ENCODE measurements at places on chromosomes 5 and 9. TPM values are rescaled to one million over a fixed set of nuclear protein-coding genes. Genes with fewer than 3 reads are reported as not detected.

Gene TIFAB
- not detected for total RNA-seq

Gene IFNB1
- not detected for total RNA-seq

Gene STX17
- total RNA-seq, result 13.4 TPM

Gene ANKRD34B
- not detected for total RNA-seq

Gene PCDHB16
- total RNA-seq, result 12.2 TPM

Data from LHCN-M2 (cell line).